ENCODE measurements at places on chromosomes 16 and 17.

- DNase-seq: no peak
Observed at GRCh38 chr16:58563235-58563634, 47.9 kb downstream of the SETD6 start.

DNA sequence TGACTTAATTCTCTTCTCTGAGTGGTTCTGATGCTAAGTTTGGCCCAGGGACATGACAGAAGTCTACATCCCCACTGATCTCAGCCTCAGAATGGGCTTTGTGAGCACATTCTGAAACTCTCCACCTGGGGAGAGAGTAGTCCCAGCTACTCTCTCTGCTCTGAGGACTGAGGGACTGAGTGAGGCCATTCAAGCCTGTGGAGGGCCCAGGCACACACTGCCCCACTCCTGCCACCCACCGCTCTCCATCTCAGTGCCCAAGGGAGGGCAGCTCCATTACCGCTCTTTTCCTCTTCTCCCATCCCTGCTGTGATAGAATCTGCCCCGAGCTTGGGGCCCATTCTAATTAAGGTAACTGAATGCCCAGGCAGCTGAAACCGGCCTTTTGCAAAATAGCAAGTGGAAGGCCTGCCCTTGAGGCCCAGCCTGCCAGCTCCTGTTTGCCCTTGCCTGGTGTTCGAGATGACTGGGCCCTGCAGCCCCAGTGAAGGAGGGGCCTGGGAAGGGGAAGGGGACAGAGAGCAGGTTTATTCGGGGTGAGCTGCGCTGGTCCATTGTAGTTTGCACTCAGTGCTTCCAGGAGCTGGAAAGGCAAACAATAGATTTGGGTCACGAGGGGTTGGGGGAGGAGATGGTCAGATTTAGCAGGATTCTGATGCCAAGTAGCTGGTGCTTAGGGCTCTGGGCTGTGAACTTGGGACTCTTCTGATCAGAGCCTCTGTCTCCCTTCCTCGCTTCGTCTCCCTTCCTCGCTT is 76.2 kb downstream of the RAB11FIP4 start:
- no peak for DNase-seq

DNA sequence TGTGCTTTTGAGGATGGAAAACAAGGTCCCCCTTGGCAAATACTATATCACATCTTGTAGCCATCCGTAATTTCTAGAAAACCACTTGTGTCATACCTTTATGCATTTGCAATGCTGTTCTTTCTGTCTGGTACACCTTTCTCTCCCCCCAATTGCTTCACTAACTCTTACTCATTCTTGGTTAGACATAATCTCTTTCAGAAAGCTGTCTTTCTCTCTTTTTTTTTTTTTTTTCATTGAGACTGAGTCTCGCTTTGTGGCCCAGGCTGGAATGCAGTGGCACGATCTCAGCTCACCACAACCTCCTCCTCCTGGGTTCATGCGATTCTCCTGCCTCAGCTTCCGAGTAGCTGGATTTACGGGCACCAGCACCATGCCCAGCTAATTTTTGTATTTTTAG is 94.9 kb upstream of the C17orf78 start:
- no peak for DNase-seq

GRCh38 chr16:12758031-12758669 is 45.5 kb downstream of the CPPED1 start:
- DNase-seq: no peak

DNA sequence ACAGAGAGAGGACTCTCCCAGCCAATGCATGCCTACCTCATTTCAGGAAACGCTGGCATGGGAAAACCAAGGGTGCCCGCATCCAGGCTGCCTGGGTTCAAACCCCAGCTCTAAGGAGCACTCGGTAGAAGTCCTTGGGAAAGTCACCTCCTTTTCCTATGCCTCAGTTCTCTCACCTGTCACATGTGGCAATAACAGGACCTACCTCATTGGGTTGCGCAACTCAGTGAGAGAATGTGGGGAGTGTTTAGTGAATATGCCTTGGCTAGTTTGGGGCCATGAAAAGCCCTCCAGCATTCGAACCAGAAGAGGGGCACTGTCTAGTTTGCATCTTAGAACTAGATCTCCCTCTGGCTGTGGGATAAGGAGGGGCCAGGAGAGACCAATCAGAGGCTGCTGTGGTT is 9.0 kb upstream of the NXPH3 start:
- DNase-seq: no peak

DNA sequence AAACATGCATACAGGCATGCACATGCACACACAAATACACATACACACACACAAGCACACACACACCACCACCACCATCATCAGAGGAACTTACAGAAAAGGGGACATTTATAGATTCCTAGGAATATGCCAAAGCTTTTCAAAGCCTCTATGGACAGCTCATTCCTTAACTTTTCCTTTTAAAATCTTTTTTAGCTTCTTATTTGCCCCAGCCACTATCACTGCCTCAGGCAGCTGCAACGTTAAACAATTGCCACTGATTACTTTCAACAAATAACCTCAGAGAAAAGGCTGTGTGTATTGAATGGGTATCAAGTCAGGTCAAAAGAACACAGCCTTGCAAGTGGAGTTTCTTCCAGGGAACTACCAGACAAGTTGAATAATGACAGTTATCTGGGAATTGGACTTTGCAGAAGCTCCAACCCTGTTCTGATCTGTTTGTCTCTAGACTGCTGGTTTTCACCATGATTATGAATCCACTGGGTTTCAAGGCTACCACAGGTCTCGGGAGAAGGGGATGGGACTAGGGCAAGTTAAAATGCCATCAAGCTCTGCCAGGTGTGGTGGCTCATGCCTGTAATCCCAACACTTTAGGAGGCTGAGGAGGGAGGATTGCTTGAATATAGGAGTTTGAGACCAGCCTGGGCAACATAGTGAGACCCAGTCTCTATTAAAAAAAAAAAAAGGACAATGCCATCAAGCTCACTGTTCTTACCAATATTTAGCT is 21.9 kb upstream of the BEAN1 start:
- no peak for DNase-seq

- DNase-seq: no peak
Observed at GRCh38 chr17:74340470-74341023, 14.5 kb downstream of the KIF19 start.

GRCh38 chr16:79265196-79265595 is 335.3 kb downstream of the MAF start:
- DNase-seq: no peak

- DNase-seq: no peak
Observed at GRCh38 chr16:81885976-81886586, 107.0 kb downstream of the PLCG2 start.

Measured in activated CD8-positive, alpha-beta memory T cell treated with anti-CD3 and anti-CD28 coated beads, Interleukin-2, amount 50 U/mL, for 4 hours (primary cell).